Bone marrow (tissue), 2 donors: ENCODE measurements at places on chromosomes 4 and X.

GRCh38 chrX:9534686-9535085 lies 69.8 kb downstream of the TBL1X start:
- DNase-seq: no peak

GRCh38 chr4:1863297-1864033 lies 7.5 kb upstream of the LETM1 start:
- no peak for DNase-seq

GRCh38 chr4:28636971-28637370 lies 1776.3 kb downstream of the STIM2 start:
- DNase-seq: no peak

DNA sequence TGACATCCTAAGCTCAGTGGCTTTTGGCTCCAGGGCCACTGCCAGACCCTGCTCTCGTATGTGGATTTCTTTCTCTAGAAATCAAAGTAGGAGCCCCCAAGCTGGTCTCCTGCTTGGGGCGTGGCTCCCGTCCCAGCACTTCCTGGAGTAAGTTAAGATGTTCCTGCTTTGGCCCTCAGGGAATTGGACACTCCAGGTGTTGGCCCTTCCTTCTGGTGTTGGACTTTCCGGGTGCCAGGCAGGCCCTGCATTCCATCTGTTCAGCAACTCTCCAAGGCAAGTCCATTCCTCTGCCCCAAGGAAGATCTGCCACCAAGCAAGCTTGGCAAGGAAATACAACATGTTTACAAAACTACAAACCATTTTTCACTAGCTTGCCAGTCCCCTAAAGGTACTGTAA lies 22.1 kb upstream of the GPC4 start:
- no peak for DNase-seq

DNA sequence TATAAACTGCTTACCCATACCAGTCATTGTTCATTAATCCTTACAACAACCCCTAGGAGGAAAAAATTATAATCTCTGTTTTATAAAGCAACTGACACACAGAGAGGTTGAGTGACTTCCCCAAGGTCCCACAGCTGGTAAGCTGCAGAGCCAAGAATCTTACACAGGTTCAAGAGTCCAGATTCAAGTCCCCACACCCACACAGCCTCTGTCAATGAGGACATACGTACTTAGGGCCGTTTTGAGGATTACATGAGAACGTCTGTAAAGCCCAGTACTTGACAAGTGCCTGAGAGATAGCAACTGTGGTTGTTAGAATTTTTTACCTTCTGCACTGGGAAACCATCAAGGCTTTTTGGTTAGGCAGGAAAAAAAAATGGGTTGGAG lies 556 bp upstream of the SLC25A43 start:
- DNase-seq: no peak

DNA sequence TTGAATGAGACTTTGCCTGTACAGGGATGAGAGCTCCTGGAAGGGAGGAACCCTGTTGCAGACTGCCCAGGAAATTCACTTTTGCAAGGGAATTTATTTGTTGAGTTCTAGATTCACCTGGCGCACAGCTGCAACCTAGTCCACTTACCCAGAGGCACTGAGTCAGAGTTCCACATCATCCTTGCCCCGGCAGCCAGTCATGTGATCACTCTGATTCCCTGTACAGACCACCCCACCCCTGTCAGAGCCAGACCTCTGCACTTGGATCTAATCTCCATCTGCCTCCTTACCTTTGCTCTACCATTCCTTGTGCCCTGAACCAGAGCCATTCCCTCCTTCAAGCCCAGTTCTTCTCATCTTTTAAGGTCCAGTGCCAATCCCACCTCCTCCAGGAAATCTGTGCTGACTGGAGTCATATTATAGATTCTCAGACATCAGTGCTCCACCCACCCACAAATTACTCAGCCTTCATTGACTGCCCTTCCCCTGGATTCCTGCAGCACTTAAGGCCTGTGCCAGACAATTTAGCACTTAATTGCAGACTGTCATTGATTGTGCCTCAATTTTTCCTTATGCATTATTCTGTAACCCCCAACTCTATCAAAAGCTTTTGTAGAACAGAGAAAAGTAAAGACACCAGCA lies 84.1 kb upstream of the MAGEA4 start:
- DNase-seq: no peak

GRCh38 chrX:124341396-124342132 lies 4.8 kb upstream of the SH2D1A start:
- no peak for DNase-seq

DNA sequence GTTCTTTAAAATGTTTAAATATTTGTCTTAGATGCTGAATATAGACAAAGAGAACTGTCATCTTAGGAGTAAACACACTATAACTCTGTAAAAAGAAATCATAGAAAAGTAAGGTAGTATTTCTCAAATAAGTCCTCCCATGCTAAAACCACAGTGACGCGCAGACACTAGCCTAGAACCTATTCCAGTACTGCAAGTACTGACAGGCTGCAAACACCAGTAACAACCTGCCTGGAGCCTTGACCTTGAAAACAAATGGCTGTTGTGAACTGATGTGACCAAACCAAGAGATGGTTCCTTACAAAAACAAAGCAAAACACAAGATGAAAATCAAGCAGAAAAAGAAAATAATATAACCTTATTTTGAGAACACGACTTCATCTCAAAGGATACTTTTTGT lies 8.5 kb downstream of the TIFA start:
- DNase-seq: no peak

- no peak for DNase-seq
These were observed 62.3 kb downstream of the UCHL1 start for GRCh38 chr4:41318839-41319530.

GRCh38 chrX:10156199-10157031 lies at the start of gene CLCN4:
Gene CLCN4 (plus strand): TSS chrX:10156975. CDS start chrX:10185033, 28,058 bp downstream.
- no peak for DNase-seq

DNA sequence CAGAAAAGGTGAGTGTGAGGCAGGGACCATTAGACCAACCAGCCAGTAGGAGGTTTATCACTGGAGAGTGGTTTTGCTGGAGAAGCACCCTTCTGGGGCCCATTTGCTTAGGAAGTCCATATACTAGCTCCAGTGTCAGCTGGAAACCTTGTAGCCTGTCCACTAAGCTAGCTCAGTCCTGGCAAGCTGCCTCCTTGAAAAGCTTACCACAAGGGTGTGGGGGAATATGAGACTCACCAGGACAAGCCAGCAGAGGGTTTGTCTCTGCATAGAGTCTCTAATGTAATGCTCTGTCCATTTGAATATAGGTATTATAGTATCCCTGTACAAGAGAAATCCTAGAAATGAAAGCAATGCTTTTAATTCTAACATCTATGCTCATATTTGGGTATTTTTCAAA lies 86.3 kb downstream of the FBXL5 start:
- DNase-seq: no peak

DNA sequence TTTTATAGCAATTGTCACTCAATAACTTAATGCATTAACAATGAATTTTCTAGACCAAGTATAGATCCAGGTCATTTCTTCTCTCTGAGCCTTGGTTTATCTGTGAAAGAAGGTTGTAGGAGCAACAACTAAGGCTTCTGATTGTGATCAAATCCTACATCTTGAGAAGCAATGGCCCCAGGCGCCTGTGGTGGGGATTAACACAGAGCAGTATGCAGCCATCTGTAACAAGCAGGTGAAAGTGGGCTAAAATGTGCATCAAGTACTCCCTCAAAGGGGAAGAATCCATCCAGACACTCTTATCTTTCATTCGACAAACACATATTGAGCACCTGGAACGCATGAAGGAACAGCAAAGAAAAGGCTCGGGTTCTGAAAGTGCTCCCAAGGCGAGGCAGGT lies 19.1 kb upstream of the SETD7 start:
- no peak for DNase-seq

GRCh38 chrX:63514569-63515080 lies 163.5 kb upstream of the SPIN4 start:
- no peak for DNase-seq

DNA sequence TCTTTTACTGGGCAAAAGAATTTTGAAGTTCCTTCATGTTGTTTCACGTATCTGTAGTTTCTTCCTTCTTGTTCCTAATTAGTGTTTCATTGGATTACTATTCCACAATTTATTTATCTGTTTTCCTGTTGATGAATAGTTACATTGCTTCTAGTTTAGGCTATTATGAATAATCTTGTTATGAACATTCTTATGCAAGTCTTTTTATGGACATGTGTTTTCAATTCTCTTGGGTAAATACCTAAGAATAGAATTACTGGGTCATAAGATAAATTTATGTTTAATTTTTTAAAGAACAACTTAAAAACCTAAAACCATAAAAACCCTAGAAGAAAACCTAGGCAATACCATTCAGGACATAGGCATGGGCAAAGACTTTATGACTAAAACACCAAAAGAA lies 70.9 kb upstream of the RXFP1 start:
- no peak for DNase-seq

DNA sequence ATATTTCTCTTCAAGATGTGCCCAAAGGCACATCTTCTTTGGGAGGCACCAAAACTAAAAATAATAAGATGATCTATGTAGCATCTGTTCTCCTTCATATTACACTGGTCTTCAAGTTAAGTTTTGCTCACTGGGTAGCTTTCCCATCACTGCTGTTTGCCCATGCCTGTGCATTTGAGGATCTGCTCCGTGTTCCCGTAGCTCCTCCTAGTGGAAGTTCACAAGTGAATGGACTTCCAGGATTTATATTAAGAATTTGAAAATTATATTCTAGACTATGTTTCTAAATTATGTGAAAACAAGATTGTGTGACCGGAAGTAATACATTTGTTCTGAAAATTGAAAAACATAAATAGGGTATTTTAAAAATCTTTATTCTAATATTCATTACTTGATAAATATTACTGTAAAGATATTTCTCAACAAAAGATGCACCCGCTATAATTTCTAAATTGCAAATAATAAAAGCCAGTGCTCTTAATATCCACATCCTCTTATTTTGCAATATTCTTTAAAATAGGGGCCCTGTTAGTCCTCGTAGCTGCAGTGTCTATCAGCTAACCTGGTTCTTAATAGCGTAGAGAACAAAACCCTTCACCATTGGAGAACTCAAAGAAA lies 147.7 kb downstream of the RBM46 start:
- DNase-seq: no peak

- DNase-seq: peak; percentile 19
These were observed 161.7 kb downstream of the BTC start for GRCh38 chr4:74632634-74633033.

- no peak for DNase-seq
These were observed 379.3 kb downstream of the PPP3CA start for GRCh38 chr4:100968046-100968445.

DNA sequence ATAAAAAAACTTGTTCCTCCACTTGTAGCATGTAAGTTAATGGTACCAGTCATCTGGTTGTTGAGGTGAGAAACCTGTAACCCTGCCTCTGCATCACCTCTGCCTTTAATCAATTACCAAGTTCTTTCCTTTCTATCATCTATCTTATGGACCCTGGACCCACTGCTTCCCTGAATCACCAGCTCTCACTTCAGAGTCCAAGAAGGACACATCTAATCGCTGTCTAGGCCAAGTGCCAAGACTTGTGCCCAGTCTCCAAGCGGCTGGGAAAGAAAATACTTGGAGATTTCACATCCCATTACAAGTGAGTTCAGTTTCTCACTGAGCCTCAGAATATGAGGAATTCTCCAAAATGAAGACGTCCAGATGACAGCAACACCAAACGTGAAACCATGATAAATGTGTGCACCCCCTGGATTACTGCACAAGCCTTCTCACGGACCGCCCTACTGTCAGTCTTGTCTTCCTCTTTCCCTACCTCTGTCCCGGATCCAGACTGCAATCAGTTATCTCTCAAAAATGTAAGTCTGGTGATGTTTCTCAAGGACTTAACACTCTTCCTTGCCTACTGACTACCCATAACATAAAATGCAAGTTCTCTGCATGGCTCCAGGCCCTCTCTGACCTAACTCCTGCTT lies 10.4 kb downstream of the PALLD start:
- no peak for DNase-seq
